T-helper 22 cell (primary cell): ENCODE measurements at places on chromosomes 11 and 22.

DNA sequence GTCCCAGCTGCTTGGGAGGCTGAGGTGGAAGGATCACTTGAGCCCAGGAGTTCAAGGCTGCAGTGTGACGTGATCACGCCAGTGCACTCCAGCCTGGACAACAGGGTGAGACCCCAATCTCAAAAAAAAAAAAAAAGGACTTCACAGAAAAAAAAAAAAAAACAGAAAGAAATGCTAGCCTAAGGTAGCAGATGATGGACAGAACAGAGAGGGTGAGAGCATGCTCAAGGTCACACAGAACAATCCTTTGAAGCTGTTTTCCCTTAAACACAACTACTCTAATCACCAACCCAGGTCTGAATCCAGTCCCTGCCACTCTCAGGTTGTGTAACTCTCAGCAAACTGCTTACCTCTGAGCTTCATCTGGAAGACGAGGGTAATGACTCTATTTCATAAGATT, 9.7 kb downstream of the ZMAT5 start:
- no peak for DNase-seq

- DNase-seq: no peak
These were observed 15.1 kb upstream of the RRAS2 start for GRCh38 chr11:14373941-14374646.

GRCh38 chr22:32795214-32795596, 6.3 kb upstream of the TIMP3 start:
- DNase-seq: no peak

GRCh38 chr11:86625981-86626380, 46.4 kb downstream of the ME3 start:
- DNase-seq: no peak

GRCh38 chr11:72635309-72635915, 38.8 kb downstream of the PDE2A start:
- no peak for DNase-seq

DNA sequence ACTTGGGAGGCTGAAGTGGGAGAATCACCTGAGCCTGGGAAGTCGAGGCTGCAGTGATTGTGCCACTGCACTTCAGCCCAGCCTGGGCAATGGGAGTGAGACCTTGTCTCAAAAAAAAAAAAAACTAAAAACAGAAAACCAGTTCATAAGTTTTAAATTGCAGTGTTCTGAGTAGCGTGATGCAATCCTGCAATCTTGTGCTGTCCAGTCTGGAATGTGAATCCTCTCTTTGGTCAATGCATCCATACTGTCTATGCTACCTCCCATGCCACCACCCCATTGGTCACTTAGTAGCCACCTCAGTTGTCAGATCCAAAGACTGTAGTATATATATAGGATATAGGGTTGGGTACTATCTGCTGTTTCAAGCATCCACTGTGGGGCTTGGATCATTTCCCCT, 11.1 kb downstream of the YAP1 start:
- no peak for DNase-seq

GRCh38 chr11:118988280-118988679, 9.7 kb upstream of the CENATAC start:
- DNase-seq: no peak

- no peak for DNase-seq
These were observed 1.2 kb upstream of the SLN start for GRCh38 chr11:107713009-107713408.

- DNase-seq: no peak
These were observed 78.3 kb downstream of the RNF169 start for GRCh38 chr11:74826901-74827300.

DNA sequence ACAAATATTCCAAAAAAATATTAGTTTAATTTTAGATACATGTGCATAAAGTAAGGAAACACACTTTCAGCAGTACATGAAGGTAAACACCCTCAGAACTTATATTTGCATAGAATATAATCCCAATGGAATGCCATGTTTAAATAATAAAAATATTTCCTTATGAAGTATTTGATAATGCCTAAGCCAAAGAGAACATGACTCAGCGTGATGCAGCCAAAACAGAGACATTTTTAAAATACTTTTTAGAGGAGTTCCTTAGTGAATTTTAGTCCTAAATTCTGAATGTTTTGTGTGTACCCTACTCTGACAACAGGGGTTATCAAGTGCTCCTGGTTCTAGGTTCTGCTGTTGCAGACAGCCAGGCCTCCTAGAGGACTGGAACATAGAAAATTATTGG, 39.1 kb upstream of the POU2AF2 start:
- no peak for DNase-seq

DNA sequence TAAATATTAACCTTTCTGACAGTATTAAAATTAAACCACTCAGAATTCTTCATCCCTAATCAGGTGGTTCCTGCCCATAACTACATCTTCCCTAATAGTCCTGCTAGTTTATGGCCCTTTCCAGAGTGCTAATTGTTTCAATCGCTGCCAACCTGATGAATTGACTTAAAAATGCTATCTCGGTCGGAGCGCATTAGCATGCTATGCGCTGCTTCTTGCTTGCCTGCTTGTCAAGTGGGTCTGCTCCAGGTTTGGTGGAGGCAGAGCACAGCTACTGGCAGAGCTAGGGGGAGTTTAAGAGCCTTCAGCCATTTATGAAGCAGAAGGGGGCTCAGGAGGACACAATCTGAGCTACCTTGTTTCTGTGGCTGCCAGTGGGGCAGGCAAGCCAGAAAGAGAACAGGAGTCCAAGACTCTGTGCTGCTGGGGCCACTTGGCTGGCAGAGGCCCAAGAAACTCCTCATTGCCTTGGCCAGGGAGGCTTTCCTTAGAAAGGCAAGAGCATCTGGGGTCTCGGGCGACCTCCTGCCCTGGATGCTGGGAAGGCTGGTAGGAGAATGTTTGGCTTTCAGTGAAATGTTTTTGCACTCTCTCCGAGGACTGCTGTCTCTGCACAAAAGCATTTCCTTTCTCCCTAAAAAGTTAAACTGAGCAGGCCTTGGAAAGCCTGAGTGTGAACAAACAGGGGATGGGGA, 62.1 kb upstream of the PHOX2A start:
- no peak for DNase-seq

GRCh38 chr11:120633616-120634393, 122.3 kb downstream of the GRIK4 start:
- no peak for DNase-seq

- no peak for DNase-seq
These were observed 60.8 kb upstream of the ADSL start for GRCh38 chr22:40285513-40285912.

DNA sequence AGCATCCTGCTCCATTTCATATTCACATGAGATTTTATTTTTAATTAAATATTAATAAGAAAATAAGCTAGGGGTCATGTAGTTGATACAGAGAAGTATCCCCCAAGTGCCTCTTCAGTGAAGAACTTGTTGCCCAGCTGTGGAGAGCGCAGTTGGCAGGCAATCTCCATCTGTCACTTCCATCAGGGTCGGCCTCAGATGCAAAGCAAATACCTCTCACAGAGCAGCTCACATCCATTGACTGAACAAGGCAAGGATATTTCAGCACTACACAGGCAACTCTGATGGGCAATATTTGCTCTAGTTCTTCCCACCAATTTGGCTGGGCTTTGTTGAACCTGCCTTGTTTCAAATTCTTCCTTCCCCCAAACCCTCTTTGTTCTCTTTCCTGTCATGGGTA, 129.4 kb downstream of the NOX4 start:
- DNase-seq: no peak

DNA sequence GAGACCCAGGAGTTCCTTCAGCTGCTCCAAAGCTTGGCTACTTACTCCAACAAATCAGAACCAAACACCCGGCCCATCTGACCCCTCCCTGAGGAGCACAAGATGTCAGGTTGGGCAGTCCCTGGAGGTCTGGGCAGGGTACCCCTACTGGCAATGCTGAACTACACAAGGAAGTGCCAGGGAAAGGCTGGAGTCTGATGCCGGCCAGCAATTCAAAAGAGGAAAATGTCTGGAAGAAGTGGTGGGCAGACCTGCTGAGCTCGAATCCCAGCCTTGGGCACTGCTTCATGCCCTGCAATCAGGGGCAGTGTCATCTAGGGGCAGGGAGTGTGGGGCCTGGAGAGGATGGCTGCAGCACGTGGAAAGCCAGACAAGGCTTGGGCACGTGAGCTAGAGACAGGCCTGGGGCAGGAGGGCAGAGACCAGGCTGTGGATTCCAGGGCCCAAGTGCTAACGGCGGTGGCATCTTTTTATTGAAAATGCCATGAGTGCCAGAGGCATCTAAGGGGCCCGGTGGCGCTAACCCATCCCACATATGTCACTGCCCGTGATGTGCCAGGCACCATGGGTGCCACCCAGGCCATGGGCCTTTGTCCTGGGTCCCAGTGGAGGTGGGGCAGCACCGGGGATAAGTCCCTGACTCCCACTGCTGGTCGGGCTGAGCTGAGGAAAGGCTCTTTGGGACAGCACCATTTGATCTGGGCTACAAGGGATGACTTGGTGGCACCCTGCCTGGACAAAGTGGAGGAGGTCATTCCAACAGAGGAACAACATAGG, 97.9 kb upstream of the PITPNB start:
- no peak for DNase-seq

GRCh38 chr11:72423840-72424239, 10.5 kb downstream of the CLPB start:
- no peak for DNase-seq

- DNase-seq: no peak
These were observed 47.7 kb downstream of the OTOG start for GRCh38 chr11:17594686-17595192.
